ENCODE measurements at places on chromosomes 4 and X.

DNA sequence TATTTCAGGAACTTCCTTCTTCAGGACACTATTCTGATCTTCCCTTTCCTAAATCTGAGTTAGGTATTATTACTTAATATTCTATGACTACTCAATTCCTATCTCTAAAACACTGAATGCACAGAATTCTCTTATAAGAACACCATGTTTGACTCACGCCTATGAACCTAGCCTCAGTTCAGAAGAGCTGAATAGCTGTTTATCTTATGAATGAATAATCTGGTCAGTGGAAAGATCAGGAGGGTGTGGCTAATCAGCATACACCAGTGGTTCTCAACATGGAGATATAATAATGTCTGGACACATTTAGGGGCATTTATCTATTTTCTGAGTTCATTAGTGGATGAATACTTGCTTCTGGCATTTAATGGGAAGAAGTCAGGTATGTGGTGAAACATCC, 24.2 kb downstream of the EPHA5 start:
- DNase-seq: no peak

DNA sequence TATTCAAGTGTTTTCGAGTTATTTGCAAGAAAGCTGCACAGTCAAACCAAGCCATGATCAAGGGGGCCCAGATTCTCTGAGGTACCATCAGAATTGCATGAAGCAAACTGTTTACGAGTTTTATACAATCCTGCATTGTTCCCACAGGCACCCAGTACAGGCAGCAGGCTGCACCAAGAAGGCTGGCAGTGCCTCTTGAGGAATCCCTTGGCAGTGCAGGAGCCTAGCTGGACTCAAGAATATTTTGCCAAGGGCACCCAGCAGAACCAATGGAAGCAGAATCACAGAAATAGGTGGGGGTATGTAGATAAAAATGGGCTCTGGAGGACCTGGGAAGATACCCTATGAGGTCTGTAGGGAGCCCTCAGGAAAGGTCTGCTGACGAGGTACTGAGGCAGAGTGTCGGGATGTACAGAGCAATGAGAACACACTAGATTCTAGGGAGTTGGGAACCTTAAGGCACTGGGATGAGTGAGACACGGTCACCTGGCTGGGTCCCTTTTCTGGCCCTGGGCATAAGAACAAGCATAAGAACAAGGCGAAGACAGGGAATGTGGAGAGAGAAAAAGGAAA, 2.5 kb upstream of the PLP1 start:
- no peak for DNase-seq

GRCh38 chr4:176840166-176840565, 47.4 kb upstream of the VEGFC start:
- DNase-seq: no peak

GRCh38 chr4:72567821-72568675, 973 bp downstream of the ADAMTS3 start:
- DNase-seq: peak; percentile 6

- no peak for DNase-seq
These were observed 83.3 kb downstream of the EFNB1 start for GRCh38 chrX:68912113-68912512.

DNA sequence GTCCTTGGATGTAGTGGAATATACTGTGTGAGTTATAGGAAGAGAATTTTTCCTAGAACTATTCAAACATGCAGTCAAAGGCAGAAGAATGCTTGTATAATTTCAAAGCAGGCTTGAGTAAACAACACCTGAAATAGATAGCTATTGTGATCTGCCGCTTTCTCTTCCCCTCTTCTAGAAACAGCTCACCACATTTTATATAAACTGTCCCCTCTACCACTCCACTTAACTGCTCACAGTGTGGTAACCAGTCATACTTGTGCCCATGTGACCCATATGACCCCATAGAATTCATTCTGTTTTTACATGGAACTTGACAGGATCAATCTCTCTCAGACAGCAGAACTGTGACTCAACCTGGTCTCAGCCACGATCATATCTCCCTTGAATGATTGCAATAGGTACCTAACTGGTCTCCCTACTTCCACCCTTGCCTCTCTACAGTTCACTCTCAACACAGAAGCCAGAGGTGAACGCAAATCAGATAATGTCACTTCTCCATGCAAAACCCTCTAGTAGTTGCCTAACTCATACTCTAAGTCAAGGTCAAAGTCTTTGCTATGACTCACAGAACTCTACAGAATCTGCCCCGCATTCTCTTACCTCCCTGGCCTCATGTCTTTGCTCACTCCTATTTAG, 85.6 kb upstream of the EFHC2 start:
- no peak for DNase-seq

GRCh38 chrX:135421932-135422809, at the start of gene SMIM10L2A:
Gene SMIM10L2A, plus strand, starts transcription at chrX:135421944. Its CDS starts 188 bp downstream, at chrX:135422132.
- no peak for DNase-seq

- no peak for DNase-seq
These were observed at the start of gene ING2 for GRCh38 chr4:183504930-183505610. Gene ING2, plus strand, starts transcription at chr4:183505058. Its CDS starts 138 bp downstream, at chr4:183505196.

All from stimulated activated CD4-positive, alpha-beta T cell treated with anti-CD3 and anti-CD28 coated beads, Interleukin-4, amount 100 ng/mL, for 24 hours (primary cell).